GF-D8 (cell line): ENCODE measurements at places on chromosomes 3 and 15.

DNA sequence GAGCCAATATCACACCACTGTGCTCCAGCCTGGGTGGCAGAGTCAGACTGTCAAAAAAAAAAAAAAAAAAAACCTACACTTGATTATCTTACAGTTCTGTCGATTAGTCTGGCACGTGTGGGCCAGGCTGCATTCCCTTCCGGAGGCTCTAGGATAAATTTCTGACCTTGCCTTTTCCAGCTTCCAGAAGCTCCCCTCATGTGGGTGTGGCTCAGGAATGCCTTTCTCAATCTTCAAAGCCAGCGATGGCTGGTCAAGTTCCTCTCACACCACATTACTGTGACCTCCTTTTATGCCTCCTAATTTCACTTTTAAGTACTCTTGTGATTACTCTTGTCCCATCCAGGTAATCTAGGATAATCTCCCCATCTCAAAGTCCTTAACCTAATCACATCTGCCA is 58.2 kb upstream of the DUT start:
- DNase-seq = no peak

DNA sequence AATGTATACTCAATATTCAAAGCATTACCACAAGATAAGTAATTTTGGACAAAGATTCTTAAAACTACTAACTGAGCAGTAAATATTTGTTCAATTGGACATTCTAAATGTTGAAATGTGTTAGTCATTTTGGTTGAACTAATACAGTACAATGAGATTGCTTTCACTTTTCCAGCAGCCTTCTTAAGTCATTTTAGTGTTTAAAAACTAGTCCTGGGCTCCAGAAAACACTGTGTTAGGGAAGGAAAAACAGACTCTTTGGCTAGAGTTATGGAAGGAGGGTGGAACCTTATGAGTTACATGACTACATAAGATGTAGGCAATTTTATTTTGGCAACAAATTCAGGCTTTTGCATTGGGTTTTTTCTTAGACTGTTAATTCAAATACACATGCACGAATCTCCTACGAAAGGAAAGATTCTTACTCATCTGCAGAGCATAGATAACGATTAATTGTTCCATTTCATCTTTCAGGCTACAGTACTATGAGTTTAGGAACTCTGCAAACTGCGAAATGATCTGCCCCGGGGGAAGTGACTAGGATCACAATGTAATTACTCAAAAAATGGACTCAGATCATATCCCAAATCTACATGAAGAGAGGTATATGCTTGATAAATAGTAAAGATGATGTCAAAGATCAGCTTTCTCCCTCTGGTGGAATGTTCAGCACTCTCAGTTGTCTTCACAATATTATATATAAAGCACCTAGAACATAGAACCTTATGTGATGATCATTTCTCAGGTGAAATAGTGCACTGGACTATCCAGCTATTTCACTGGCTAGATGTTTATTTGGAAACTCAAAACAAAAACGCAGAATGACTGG is 492.8 kb upstream of the MDFIC2 start:
- DNase-seq = no peak

DNA sequence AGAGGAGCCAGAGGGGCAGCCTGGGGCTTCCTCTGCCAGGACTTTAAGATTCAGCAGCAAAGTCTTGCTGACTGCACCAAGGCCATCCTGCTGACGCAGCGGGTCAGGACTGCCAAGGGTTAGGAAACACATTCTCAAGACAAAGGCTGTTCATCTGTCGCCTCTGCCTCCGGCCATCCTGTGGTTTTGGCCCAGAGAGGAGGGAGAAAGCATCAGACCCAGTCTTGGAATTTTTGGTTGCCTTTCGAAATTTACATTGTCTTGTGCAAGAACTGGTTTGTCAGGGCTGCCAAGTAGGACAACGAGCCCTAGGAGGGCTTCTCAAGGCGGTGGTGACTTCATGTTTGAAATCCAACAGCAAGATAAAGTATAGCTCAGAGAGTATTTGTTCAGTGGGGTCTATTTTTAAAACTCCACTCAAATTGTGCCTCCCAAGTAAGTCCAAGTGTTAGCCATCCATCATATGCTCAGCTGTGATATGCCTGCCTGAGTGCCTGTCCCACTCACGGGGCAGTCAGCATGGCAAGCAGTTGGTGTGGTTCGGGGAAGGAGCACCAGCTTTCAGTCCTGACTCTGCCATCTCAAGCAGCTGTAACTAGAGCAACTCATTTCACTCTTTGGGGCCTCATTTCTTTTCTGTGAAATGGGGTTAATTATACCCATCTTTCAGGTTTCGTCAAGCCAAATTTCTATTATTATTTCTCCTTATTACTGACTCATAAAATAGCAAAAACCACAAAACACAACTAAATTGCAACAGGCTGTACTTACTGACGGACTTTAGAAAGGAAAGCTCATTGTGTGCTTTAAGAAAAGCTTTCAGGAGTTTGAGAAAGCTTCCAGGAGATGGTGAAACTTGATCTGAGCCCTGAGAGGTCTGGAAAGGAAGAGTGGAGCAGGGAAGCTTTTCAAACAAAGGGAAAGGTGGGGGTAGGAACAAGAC is 42.4 kb upstream of the RHO start:
- no peak for DNase-seq

DNA sequence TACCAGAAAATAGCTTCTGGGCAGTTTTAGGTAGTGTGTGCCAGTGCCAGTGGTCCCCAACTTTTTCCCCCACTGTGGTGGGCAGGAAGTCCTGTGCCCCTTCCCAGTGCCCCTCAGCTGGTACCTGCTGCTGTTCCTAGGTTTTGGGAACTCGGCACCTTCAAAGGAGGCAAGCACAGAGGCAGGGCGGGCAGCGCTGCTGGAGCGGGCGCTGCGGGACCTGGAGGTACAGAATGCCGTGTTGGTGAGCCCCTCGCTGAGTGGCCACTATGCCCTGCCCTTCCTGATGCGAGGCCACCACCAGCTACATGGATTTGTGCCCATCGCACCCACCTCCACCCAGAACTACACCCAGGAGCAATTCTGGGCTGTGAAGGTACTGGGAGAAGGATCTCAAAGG is 3.1 kb upstream of the ACY1 start:
- no peak for DNase-seq

DNA sequence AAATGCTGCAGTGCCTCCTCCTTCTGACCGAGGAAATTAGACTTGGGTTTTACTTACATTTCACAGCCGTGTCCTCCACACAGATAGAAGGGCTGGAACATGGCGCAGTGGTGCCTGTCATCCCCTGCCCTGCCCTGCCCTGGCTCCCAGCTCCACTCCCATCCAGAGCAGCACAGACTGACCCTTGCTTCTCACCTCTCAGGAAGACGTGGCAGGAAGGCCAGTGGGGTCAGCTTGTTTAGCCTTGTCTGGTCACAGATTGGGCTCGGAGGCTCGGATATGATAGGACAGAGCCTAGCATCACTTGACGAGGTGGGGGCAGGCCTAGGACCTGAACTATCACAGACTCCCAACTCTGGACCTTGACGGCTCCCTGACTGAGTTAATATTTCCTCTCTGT is 88.5 kb downstream of the LINGO1 start:
- DNase-seq = no peak

DNA sequence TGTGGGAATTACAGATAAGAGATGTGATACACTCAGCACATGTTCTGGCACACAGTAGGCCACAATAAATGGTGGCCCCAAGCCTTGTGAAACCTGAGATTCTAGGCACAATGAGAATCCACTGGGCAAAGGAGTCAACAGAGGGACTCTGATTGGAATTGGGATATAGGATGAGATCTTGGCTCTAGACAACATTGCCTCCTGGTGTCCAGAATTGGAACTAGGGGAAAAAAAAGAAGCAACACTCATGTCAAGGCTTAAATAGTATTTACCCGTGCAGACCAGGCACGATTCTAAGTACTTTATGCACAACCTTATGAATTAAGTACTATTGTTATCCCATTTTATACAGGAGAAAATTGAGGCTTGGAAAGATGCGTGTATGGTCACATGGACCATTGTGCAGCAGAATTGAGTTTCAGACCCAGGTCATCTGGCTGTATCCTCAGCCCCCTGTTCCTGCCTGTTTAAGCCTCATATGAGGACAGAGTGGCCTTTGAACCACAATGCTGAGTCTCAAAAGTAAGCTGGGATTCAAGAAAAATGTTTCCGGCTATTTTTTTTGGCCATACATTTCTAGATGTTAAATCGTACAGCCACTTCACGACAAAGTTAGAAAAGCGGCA is 124.8 kb downstream of the SV2B start:
- no peak for DNase-seq

- DNase-seq = no peak
Observed at GRCh38 chr3:130854208-130854864, 39.5 kb upstream of the ATP2C1 start.

DNA sequence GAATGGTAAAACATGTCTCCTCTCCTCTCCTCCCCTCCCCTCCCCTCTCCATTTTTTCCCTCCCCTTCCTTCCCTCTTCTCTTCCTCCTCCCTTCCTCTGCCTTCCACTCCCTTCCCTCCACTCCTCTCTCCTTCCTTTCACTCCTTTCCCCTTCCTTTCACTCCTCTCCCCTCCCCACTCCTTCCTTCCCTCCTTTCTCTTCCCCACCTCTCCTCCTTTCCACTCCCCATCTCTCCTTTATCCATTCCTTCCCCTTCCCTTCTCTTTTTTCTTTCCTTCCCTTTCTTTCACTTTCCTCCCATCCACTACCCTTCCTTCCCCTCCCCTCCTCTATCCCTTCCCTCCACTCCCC is 621.9 kb downstream of the AGBL1 start:
- no peak for DNase-seq

- DNase-seq = no peak
Observed at GRCh38 chr3:146590521-146590920, 14.6 kb downstream of the PLSCR5 start.
